ENCODE measurements at places on chromosomes 4 and X. TPM values are rescaled to one million over a fixed set of nuclear protein-coding genes. Genes with fewer than 3 reads are reported as not detected.

The XAGE1A gene
- total RNA-seq: not detected

The FAM47C gene
- not detected for total RNA-seq

The UCP1 gene
- not detected for total RNA-seq

The ADGRL3 gene
- total RNA-seq: not detected

The PLP1 gene
- not detected for total RNA-seq

The CCNB3 gene
- total RNA-seq: 0.37 TPM

The IL3RA gene
- total RNA-seq: 0.53 TPM

The CSAG3 gene
- not detected for total RNA-seq

The FMR1NB gene
- not detected for total RNA-seq

The THAP6 gene
- total RNA-seq: 17.4 TPM

The C4orf54 gene
- total RNA-seq: not detected

The IQCM gene
- not detected for total RNA-seq

The CT45A2 gene
- not detected for total RNA-seq

The TRPC5OS gene
- total RNA-seq: not detected

The DRD5 gene
- not detected for total RNA-seq

The USP27X gene
- 2.8 TPM for total RNA-seq

The PABPC5 gene
- not detected for total RNA-seq

The CCDC110 gene
- total RNA-seq: 0.71 TPM

The TNMD gene
- total RNA-seq: not detected

The ADRA2C gene
- not detected for total RNA-seq

The EDA2R gene
- 0.15 TPM for total RNA-seq

The PAGE5 gene
- total RNA-seq: 0.67 TPM

The GPR50 gene
- total RNA-seq: not detected

The CHIC2 gene
- 21.6 TPM for total RNA-seq

The FAM184B gene
- total RNA-seq: 0.05 TPM

The ADH7 gene
- not detected for total RNA-seq

The RGN gene
- 0.24 TPM for total RNA-seq

The CYLC1 gene
- not detected for total RNA-seq

The C4orf50 gene
- total RNA-seq: 0.02 TPM

The ADH6 gene
- not detected for total RNA-seq

The SMPX gene
- not detected for total RNA-seq

The LGI2 gene
- not detected for total RNA-seq

The IGSF1 gene
- not detected for total RNA-seq

The CACNA1F gene
- 3.0 TPM for total RNA-seq

The GUCY2F gene
- total RNA-seq: not detected

The XPNPEP2 gene
- total RNA-seq: 0.07 TPM

The OCIAD2 gene
- total RNA-seq: 37.0 TPM

The CLDN22 gene
- not detected for total RNA-seq

The PNMA3 gene
- total RNA-seq: 1.2 TPM

The SMIM10L2A gene
- total RNA-seq: 0.10 TPM

The REELD1 gene
- 2.6 TPM for total RNA-seq

The HTN3 gene
- total RNA-seq: not detected

The ZNF157 gene
- total RNA-seq: 1.2 TPM

The ESX1 gene
- total RNA-seq: not detected

The TAF7L gene
- total RNA-seq: not detected

The IRF2 gene
- 66.2 TPM for total RNA-seq

Measured in activated B cell treated with CpG ODN at 0.5 μM for 24 hours (primary cell).